ENCODE measurements at places on chromosomes 2 and 18. TPM values are rescaled to one million over a fixed set of nuclear protein-coding genes. Genes with fewer than 3 reads are reported as not detected.

DNA sequence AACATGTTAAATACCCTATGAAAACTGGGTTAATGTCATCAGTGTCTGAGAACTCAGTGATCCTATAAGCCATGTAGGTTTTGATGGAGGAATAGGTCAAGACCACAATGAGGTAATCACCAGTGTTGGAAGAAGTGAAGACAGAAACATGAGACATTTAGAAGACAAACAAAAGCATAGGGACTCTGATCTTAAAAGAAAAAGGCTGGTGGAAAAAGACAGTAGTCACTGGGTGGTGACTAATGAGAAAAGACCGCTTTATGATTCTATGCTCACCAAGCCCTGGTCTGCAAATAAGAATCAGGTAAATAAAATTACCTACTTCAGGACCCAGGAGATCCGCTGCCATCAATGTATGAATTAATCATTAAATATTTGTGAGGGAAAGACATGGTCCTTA, 271.9 kb downstream of the GPD2 start:
- no peak for DNase-seq

DNA sequence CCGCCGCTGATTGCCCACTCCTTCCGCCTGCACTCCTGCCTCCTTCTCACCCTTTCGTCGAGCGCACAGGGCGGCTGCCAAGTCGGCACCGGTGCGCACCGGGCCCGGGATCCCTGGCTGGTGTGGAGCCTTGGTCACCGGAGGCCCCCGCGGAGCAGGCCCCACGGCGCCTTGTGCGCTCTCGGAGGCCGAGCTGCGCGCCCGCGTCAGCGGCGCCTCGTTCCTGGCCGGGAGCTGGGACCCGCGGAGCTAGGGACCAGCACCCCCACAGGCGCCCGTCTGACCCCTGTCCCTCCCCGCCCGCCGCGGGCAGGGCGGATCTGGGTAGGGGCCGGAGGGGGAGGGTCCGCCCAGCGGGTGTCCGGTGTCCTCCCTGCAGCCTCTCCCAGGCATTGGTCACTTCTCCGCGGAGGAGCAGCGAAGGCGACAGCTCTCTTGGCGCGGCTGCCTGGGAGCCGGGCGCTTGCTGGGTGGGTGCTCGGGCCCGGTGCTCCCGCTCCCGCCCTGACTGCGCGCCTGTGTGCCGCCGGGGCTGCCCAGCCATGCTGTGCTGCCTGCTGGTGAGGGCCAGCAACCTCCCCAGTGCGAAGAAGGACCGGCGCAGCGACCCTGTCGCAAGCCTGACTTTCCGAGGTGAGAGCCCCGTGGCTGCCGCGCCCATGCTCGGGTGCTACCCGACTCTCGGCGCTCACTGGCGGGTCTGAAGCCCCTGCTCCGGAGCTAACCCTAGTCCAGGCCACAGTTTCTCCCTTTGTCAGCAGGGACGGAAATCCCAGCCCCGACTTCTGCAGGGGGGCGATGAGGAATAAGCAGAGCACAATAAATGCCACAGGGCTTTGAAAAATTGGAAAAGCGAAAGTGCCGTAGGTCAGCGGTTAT, 13.2 kb downstream of the DYSF start:
- no peak for DNase-seq

- no peak for DNase-seq
Measured at GRCh38 chr18:27803957-27804356, 373.0 kb downstream of the CDH2 start.

- DNase-seq, result no peak
Measured at GRCh38 chr2:202221873-202222272, 16.5 kb downstream of the SUMO1 start.

DNA sequence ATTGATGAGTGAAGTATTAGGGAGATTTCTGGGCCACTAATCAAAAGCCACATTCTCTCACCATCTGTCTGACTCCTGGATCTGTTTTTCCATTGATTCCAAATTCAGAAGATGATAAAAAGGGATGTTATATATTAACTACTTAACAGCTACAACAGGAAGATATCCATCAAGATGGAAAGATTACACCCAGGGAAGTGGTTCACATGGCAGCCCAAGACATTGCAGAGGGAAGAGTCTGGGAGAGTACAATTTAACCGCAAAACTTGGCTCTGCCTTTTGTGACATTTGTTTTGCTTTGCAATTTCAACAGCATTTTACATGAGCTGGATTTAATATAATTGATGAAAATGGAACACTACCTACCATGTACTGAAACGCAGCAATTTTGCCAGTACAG, 22.5 kb upstream of the TCF4 start:
- DNase-seq, result no peak

- DNase-seq, result no peak
Measured at GRCh38 chr2:162233197-162233596, 10.0 kb downstream of the FAP start.

GRCh38 chr2:216369821-216370220, 2.5 kb downstream of the MARCHF4 start:
- no peak for DNase-seq

DNA sequence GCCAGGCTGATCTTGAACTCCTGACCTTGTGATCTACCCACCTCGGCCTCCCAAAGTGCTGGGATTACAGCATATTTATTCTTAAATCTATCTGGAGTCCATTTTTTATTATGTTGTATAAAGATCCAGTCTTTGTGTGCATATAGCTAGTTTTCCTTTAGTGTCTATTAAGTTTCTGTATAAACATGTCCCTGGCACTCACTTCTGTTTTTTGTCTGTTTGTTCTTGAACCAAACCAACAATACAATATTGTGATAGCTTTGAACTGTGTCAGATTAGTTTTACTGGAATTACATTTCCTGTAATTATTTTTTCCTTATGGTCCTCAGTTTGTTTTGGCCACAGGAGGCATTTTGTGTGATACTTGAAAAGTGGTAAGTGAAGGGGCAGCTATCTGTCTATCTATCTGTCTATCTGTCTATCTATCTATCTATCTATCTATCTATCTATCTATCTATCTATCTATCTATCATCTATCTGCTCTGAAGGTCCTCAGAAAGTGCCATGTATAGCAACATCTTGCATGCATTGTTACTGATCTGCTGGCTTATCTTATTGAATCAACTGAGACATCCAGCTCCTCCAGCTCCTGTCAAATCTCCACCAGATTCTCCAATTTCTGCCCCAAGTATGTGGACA, 70.9 kb upstream of the ACVR1 start:
- DNase-seq, result no peak

GRCh38 chr2:155310589-155310988, 612.1 kb downstream of the KCNJ3 start:
- DNase-seq, result no peak

- DNase-seq, result no peak
Measured at GRCh38 chr2:67733517-67733916, 329.3 kb downstream of the C1D start.

DNA sequence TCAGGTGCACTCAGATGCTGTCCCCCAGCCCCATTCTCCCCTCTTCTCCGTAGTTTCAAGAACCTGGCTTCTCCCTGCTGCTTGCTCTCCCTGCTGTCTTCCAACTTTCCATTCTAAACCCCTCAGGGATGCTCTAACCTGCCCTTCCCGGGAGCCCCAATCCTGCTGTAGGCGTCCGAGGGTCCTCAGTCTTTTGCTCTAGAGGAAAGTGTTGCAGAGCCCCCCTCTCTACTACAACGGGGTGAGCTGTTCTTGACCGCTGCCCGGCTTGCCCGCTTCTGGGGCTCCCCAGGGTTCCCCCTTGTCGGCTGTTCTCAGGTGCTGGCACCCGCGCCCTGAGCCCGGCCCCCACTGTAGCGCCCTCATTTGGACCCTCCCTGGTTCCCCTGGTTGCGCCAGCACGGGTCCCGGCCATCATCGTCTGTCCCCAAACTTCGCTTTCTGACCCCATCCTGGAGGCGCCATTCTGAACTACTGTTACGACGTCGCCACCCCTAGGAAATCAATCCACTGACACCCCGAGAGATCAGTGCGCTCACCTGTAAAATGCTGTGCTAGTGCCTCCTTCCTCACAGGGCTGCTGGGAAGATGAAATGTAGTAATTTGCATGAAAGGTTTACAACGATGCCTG, 31.9 kb upstream of the REG3G start:
- DNase-seq, result no peak

DNA sequence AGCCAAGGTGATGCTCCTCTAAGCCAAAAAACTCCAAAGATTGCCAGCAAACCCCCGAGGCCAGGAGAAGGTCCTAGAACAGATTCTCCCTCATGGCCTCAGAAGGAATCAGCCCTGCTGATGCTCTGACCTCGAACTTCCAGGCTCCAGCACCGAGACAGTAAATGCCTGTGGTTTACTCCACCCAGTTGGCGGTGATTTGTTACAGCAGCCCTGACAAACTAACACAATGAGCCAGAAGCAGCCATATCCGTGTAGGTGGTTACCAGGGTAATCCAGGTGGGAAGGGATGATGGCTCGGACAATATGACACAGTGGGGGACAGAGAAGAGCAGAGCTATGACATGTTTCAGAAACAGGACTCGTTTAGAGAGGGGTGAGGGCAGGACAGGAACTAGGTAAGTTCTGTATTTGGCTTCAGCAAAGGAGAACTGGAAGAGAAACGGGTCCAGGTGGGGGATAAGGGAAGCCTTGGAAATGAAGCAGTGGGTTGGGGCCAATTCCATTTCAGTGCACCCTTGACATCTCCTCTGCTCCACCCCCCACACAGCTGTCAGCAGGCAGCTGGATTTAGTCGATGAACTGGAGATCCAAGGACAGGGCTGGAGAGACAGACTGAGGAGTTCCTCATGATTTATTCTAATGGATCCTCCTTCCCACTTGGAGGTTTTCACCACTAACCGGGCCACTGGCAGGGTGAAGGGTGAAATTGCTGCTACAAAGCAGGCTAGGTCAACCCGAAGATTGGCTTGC, 179.7 kb upstream of the SH3BP4 start:
- DNase-seq, result no peak

GRCh38 chr18:58850786-58851469, 13.7 kb upstream of the ZNF532 start:
- no peak for DNase-seq

DNA sequence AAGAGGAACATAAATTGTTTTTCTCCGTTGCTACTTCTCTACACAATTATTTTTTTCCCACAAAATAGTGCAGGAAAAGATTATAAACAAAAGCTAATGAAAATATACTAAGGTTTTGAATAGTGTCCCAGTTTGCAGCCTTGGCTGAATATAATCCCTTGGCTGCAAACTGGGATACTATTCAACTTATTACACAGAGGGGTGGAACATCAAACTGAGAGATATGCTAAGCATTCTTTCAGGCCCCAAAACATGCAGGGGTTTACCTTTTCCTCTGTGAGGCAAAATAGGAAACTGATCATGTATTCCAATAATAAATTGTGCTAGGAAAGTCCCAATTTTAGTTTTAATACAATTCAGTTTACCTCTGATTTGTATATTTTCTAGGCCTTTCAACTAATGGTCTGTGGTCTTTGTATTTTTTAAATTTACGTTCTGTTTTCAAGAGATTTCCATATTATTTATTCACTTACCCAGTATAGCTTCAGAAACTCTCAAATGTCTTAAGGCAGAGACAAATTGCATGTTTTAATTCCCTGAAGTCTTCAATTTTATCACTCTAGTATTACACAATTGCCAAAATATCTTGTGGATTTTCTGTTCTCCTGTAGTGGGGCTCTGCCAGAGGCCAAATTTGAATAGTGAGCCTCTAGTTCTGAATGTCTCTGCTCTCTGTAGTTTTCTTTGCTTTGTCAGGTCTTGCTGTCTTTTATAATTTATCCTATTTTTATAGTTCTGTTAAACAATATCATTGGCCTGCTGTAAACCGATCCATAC, 63.9 kb downstream of the PPP1R1C start:
- no peak for DNase-seq

DNA sequence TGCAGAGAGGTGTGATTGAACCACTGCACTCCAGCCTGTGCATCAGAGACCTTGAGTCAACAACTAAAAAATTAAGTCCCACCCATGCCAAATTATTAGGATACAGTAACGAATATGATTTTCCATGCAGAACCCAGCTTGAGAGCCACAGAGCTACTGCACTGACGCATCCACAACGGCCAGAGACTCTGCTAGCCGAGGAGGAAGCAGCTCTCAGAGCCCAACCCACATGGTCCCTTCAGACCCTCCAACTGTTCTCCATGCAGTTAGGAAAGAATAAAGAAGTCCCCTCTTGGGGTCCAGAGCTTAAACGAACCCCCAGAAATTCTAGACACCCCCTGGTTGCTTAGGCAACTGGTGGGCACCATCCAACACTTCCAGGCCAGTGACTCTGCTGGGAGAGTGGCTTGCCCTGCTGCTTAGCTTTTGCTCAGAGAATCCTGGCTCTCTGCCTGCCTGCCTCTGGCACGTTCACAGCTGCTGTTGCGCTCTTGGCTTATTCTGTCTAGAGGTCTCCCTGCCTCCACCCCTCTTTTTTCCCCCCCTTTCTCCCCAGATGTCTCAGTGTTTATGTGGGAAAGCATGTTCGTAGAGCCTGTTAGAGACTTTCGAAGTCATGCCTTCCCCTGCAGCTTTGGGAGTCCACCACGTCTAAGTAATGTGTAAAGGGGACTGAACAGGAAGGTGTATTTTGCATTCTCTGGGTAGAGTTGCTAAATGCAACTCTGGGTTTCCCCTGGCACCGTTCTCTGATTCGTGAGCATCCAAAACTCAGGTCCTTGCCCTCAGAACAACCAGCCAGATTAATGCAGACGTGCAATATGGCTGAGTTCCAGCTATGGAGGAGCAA, 26.0 kb upstream of the SP3 start:
- DNase-seq, result peak; percentile 22

DNA sequence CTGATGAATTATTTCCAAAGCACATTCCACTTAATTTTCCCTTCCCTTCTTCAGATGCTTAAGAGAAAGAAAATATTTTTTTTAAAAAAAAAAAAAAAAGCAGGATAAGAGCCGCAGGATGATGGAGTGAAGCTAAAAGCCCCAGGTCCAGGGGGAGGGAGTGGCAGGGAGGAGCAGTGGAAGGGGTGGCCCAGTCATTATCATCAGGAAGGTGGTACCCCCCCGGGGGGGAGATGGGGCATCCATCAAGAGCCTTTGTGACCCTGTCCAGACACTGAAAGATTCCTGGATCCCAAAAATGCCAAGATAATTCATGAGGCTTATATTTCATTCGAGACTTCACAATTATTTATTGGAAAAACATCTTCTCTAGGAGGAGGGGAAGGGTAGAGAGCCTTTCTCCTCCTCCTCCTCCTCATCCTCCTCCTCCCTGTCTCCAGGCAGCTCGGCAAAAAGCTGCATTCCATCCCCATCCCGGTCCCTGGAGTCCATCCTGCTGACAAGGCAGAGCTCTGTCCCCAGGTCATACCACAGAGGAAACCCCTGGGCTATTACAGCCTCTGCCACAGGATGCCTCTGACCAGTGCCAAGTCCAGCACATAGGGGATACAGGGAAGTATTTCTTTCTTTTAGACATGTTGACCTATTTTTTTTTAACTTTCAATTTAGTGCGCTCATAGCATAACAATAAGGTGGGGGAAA, 125.3 kb downstream of the TWIST2 start:
- no peak for DNase-seq

TMEM247 gene
- not detected for total RNA-seq

PLGLB1 gene
- total RNA-seq, result 8.3 TPM

DNAJC5G gene
- not detected for total RNA-seq

NXPH2 gene
- total RNA-seq, result not detected

UGT1A5 gene
- total RNA-seq, result not detected

DSG1 gene
- not detected for total RNA-seq

FIGN gene
- not detected for total RNA-seq

RFX8 gene
- not detected for total RNA-seq

AMER3 gene
- total RNA-seq, result not detected

CCDC178 gene
- total RNA-seq, result not detected

DTNA gene
- total RNA-seq, result not detected

Data from activated B cell treated with CpG ODN at 0.5 μM for 24 hours (primary cell).